Stimulated activated CD4-positive, alpha-beta T cell treated with anti-CD3 and anti-CD28 coated beads, TNF-alpha, amount 100 ng/mL, for 4 hours (primary cell): ENCODE measurements at places on chromosomes 6 and 20.

DNA sequence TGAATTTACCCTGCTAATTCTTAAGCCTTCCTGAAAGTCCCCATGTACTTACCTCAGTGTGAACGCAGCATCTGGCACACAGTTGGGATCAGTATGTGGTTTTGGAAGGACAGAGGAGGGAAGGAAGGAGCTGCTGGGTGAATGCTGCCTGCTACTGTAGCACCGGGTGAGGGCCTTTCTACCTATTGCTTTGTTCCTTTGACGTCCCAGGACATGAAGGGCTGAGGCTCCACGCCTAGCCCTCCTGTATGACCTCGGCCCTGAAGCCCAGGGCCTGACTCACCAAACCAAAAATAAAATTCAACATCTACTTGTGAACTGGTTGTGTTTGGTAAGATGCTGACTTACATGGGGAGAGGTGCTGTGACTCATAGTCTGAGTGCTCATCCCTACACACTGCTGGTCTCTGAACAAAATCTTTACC is 51.1 kb downstream of the ARID1B start:
- no peak for DNase-seq

DNA sequence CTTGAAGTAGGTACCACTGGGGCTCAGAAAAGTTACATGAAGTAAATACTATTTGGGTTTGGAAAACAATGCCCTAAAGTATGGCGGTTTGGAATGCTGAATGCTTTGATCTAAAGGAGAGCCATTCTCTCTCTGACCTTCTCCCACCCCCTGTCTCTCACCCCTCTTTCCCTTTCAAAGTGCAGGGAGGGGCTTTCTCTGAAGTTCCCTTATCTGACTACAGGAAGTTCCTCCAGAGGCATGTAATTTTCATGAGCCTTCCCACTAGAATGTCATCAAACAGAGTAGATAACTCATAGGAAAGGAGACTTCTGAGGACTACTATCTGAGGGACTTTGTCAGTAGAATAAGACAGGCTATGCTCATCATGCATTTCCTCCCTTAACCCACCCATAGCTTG is 216.7 kb upstream of the PCSK2 start:
- DNase-seq: no peak

DNA sequence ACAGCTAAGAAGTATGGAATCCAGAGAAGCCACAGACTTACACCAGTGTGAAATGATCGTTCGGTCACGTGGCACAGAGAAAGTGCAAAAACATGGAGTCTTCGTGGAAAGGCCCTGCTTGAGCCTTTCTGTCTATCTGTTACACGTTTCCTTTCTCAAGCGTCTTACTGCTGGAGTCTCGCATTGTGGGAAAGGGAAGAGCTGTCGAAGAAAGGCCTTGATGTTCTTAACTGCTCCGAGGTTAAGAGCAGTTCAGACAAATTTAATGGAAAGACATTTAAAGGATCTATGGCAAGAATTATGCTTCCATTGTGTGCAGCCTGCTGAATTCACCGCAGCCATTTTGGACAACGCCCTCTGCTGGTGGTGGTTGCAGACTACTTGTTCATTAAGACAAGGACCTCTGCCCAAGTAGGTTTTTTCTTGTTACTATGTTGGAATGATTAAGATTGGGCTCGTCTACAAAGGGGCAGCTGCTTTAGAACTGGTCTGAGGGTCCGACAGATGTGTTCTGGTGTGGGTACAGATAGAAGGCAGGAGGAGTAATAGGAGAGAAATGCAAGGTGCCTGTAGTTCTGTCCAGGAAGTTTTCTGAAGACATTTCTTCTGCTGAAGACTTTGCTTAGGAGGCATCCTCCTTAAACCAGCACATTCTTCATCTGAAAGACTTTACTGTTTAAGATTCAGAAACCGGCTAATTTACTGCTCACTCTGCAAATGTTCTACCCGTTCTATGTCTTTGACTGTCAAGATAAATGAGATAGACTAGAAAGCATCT is 24.7 kb upstream of the CCN6 start:
- peak; percentile 41 for DNase-seq

- DNase-seq: no peak
These were observed 41.2 kb upstream of the TMEM200A start for GRCh38 chr6:130324657-130325056.

- no peak for DNase-seq
These were observed 118.0 kb upstream of the ASCC3 start for GRCh38 chr6:100999034-100999597.
